ENCODE measurements at places on chromosomes 2 and 18. TPM values are rescaled to one million over a fixed set of nuclear protein-coding genes. Genes with fewer than 3 reads are reported as not detected.

- H3K27ac ChIP-seq, result no peak overlapping the region
- no peak overlapping the region for H3K4me3 ChIP-seq
- DNase-seq, result no peak
Observed at GRCh38 chr18:43875511-43875910, 598.2 kb upstream of the SYT4 start.

DNA sequence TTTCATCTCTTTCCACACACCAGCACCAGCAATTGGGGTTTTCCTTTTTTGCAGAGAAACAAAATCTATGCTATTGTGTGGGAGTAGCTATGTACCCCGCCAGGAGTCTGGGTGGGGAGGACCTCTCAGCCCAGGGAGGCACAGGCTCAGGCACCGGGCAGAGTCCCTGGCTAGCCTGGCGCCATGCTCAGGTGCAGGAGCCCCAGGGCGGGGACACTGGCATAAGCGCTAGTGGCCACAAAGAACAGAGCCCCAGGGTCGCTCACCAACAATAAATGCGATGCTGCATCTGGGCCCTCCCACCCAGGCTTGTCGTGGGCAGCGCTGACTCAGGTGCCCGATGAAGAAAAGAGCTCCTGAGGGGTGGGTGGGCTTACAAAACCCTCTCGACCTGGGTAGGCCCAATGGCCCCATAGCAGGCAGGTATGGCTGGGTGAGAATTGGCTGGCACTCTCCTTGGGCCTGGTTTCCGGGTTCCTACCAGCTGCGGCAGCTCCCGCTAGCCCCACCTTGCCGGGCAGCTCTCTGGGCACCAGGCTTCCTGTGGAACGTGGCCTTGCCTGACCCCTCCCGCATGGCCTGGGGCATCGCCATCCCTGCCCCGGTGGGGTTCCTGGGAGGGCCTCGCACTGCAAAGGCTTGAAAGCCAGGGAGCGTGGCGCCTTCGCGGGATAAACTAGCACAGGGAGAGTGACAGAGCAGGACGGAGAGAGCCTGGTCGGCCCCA lies 31.8 kb upstream of the COL6A3 start:
- no peaks in the 10 kb centered on the region for H3K36me3 ChIP-seq
- no peak overlapping the region for H3K4me3 ChIP-seq
- no peak overlapping the region for H3K27ac ChIP-seq
- DNase-seq, result no peak
- no peaks in the 10 kb centered on the region for H3K27me3 ChIP-seq

DNA sequence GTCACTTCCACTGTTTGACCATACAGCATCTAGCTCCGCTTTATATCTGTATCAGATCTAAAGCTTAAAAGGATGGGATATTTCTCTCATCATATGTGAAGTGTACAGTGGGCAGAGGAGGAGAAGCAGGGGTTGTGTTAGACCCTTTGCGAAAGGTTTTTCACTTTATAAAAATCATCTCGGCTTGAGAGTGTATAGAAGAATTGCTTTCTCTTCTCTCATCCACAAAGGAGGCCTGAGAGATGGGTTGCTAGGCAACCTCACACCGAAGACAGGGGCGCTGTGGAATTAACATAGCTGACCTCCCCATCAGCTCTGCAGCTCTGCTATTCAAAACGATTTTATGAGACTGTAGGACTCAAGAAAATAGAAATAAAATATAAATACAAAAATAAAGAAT lies 70.2 kb upstream of the GALNT3 start:
- H3K27ac ChIP-seq, result no peak overlapping the region
- H3K36me3 ChIP-seq, result no peaks in the 10 kb centered on the region
- H3K27me3 ChIP-seq, result no peaks in the 10 kb centered on the region
- no peaks in the 10 kb centered on the region for H3K4me1 ChIP-seq
- no peak for DNase-seq

DNA sequence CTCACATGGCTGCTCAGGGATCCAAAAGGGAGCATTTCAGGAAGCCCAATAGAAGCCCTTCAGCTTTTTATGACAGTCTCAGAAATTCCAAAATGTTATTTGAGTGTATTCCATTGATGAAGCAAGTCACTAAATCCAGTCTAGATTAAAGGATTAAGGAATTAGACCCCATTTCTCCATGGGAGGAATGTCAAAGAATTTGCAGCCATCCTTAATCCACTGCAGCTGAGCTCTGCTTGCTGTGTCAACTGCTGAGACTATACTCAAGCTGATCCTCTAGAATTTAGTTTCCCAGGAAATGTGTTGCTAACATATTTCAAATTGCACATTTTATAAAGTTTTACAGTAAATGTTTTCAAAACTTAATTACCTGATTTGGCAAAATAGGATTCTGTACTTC lies 28.4 kb upstream of the C2orf69 start:
- no peaks in the 10 kb centered on the region for H3K36me3 ChIP-seq
- H3K27me3 ChIP-seq, result no peaks in the 10 kb centered on the region
- no peak overlapping the region for H3K4me3 ChIP-seq
- DNase-seq, result no peak
- no peaks in the 10 kb centered on the region for H3K4me1 ChIP-seq

DNA sequence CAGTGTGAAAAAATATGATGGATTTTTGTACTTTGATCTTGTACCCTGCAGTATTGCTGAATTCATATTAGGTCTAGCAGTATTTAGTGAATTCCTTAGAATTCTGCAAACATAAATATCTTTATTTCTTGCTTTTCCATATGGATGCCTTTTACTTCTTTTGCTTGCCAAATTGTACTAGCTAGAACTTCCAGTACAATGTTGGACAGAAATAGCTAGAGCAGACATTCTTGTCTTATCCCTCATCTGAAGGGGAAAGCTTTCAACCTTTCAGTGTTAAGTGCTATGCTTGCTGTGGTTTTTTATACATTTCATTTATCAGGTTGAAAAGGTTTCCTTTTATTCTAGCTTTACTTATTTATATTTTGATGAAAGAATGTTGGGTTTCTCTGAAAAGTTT lies 1321.9 kb upstream of the CHAC2 start:
- no peak overlapping the region for H3K4me3 ChIP-seq
- no peak overlapping the region for H3K27ac ChIP-seq
- no peak for DNase-seq
- no peaks in the 10 kb centered on the region for H3K36me3 ChIP-seq
- H3K27me3 ChIP-seq, result no peaks in the 10 kb centered on the region
- H3K4me1 ChIP-seq, result no peaks in the 10 kb centered on the region

- H3K27me3 ChIP-seq, result no peaks in the 10 kb centered on the region
- H3K36me3 ChIP-seq, result no peaks in the 10 kb centered on the region
- peaks cover 11% of the 10 kb centered on the region for H3K4me1 ChIP-seq
- no peak for DNase-seq
- peak overlapping the region; percentile 60 for H3K4me3 ChIP-seq
Observed at GRCh38 chr2:168889635-168890005, 610 bp downstream of the SPC25 start.

GRCh38 chr2:237732790-237733381 lies 65.7 kb upstream of the RBM44 start:
- H3K4me3 ChIP-seq, result no peak overlapping the region
- peak overlapping the region; percentile 85 for H3K27ac ChIP-seq
- no peaks in the 10 kb centered on the region for H3K27me3 ChIP-seq
- peaks cover 10% of the 10 kb centered on the region for H3K36me3 ChIP-seq
- peaks cover 75% of the 10 kb centered on the region for H3K4me1 ChIP-seq

DNA sequence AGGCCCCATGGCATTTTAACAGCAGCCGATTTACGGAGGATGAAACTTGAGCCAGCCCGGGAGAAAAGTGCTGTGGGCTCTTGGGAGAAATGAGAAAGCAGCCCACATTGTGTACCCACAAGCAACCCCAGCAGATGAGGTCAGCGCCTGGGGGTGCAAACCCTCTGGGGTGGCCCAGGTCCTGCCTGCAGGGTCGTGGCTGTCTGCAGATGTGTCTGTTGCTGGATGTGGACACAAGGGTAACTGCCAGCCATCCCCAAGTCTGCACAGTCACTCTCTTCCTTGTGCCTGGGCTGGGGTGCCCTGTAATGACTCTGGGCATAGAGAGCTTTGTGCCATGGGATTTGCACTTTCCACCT lies 170.8 kb downstream of the PRKCE start:
- no peak for DNase-seq
- H3K27ac ChIP-seq, result peak overlapping the region; percentile 72
- peaks cover 75% of the 10 kb centered on the region for H3K4me1 ChIP-seq
- H3K36me3 ChIP-seq, result no peaks in the 10 kb centered on the region

DNA sequence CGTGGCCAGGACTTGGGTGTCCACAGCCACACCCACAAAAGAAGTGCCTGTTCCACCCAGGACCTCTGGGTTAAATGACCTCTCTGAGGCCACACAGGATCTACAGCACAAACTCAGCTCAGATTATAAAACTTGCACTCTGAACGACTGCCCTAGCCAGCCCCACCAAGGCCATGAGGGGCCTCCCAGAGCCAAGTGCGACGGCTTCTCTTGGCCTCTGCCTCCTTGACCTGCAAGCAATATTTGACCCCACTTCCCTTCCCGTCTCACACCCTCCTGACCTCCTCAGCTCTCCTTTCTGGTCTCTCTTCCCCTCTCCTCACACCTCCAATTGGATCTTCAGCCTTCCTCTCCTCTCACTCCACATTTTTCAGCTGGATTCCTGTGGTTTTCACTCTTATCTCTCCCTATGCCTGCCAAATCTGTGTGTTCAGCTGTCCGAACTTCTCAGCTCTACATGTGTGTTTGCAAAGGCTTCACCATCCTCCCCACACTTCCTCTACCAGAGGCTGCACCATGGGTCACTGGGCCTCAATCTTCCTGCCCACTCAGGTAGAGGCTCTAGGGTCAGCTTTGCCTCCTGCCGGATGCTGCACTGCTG lies 25.3 kb upstream of the STEAP3 start:
- H3K36me3 ChIP-seq, result no peaks in the 10 kb centered on the region
- no peaks in the 10 kb centered on the region for H3K4me1 ChIP-seq

DNA sequence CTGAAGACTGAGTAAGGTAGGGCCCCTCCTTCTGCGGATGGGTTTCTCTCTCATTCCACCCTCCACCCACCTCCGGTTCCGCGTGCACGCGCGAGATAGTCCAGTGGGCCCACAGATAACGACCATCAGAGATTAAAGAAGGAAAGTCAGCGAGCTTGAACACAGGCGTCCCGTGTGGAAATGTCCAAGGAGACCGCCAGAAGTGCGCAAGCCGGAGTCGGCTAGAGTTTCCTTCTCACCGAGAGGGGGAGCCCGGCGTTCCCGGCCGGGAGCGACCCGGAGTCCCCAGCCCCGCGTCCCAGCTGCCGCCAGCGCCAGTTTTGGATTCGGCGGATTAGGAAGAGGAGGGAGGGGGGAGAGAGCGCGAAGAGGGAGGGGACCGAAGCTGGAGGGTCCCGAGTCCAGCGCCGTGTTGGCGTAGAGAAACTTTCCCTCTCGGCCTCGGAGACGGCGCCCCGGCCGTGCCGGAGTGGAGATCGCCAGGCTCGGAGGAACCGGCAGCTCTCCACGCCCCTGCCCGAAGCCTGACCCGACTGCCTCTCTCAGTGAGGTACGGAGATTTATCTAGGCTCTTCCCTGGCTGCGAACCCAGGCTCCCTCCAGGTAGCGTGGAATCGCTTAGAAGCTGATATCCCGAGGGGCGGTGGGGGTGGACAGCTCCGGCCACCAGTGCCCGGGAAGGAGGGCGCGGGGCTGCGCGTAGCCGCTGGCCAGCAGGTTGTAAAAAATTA lies at the start of gene GULP1:
Gene GULP1, plus strand, starts transcription at position 258 of the 731 bp plus-strand sequence. CDS start 185,829 bp downstream, outside the sequence.
- DNase-seq, result peak; percentile 81
- H3K4me1 ChIP-seq, result no peaks in the 10 kb centered on the region
- no peaks in the 10 kb centered on the region for H3K36me3 ChIP-seq
- H3K27me3 ChIP-seq, result no peaks in the 10 kb centered on the region
- H3K27ac ChIP-seq, result peak within 1 kb of the TSS; percentile 80

Gene IL1R1
- total RNA-seq, result 28.7 TPM

Gene WIPF1
- 17.5 TPM for total RNA-seq
